ENCODE measurements at places on chromosomes 2 and 18.

GRCh38 chr2:46381263-46381849, 84.1 kb downstream of the EPAS1 start:
- DNase-seq: no peak

DNA sequence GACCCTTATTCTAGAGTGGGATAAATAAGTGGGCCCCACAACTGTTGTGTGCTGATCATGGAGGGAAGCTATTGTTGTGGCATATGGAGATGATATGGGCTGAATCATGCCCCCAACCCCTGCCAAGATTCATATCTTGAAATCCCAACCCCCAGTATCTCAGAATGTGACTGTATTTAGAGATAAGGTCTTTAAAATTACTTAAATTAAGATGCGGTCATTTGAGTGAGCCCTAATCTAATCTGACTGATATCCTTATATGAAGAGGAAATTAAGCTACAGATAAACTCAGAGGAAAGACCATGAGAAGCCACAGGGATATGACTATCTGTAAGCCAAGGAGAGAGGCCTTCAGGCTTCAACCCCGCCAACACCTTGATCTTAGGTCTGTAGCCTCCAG, 188.3 kb upstream of the RND3 start:
- DNase-seq: no peak

- no peak for DNase-seq
These were observed 30.8 kb downstream of the OTX1 start for GRCh38 chr2:63081404-63081803.

- peak; percentile 37 for DNase-seq
These were observed 745 bp downstream of the MSH2 start for GRCh38 chr2:47403609-47404193.

GRCh38 chr2:119106301-119106897, 52.2 kb downstream of the C1QL2 start:
- peak; percentile 28 for DNase-seq

GRCh38 chr2:225400060-225400511, 576 bp downstream of the NYAP2 start:
- DNase-seq: peak; percentile 24

- DNase-seq: no peak
These were observed 541.7 kb upstream of the MEX3C start for GRCh38 chr18:51739044-51739666.

GRCh38 chr2:120489023-120489422, 143.1 kb downstream of the INHBB start:
- DNase-seq: no peak

DNA sequence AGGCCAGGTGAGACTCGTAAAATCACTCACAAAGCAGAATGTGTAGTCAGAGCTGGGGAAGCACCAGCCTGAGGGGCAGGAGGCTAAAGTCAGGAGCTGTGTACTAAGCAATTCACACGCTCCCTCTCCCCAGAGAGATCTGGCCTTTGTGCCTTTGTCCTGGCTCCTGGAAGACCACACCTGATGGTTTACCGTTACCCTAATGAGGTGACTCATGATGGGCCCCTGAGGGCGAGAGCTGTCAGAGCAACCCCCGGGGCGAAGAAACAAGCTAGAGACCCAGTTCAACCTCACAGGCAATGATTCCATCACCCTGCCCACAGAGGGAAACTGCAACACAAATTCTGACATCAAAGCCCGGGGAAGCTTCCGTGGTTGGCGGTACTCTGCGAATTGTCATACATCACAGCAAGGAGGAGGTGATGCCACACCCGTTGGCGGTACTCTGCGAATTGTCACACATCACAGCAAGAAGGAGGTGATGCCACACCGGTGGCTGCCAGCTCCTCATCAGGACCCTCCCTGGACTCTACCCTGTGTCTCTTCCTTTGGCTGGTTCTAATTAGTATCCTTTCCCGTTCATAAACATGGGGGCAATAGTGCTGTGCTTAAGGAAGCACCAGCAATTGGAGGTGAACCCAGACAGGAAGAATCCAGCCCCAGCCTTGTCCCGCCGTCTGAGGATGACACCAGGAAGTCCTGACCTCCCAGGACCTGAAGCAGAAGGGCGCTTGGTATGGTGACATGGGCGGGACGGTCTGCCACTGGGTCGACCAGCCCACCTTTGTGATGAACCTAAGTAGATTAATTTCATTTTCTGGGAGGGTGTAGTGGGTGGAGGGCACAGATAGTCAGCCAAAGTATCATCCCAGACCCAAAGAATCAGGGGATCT, 30.5 kb downstream of the B3GNT7 start:
- DNase-seq: no peak

DNA sequence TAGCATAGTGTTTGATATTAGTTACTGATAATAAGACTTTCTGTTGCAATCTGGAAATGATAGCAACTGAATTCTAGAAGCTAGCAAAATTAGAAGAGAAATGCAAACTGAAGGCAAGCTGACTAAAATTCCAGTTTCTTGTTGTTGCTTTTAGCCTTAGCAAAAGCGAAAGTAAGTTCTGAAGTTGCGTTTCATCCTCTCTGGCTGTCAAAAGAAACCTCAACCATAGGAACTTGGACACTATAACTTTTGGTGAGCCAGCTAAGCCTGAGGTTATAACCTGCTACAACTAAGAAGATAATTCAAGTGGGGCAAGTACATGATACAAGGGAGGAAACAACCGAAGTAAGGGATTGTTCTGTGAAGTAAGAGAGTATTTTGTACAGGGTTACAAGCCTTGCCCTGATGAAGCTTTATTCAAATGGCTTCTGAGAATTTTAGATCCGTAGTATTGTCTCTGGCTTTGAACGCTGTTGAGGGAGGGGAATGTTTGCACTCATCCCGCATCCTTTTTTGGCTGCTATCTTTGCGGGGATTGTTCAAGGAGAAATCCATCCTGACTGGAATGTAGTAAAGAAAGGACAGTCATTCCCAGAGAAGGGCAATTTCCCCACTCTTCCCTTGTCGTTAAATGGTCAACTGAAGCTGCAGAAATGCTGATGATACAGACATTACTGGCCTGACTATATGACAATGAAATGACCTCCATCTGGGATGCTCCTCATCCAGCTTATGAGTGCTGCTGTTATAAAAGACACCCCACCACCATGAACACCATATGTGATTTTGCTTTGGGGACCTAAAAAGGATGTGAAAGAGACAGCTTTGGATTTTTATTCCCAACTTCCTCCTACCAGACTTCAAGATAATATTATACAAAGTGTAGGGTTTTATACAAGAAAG, 7.0 kb upstream of the TMX3 start:
- peak; percentile 29 for DNase-seq

GRCh38 chr18:61972389-61973264, 79.8 kb upstream of the RNF152 start:
- no peak for DNase-seq

- DNase-seq: no peak
These were observed 231.7 kb upstream of the LYPD1 start for GRCh38 chr2:132901661-132902060.

DNA sequence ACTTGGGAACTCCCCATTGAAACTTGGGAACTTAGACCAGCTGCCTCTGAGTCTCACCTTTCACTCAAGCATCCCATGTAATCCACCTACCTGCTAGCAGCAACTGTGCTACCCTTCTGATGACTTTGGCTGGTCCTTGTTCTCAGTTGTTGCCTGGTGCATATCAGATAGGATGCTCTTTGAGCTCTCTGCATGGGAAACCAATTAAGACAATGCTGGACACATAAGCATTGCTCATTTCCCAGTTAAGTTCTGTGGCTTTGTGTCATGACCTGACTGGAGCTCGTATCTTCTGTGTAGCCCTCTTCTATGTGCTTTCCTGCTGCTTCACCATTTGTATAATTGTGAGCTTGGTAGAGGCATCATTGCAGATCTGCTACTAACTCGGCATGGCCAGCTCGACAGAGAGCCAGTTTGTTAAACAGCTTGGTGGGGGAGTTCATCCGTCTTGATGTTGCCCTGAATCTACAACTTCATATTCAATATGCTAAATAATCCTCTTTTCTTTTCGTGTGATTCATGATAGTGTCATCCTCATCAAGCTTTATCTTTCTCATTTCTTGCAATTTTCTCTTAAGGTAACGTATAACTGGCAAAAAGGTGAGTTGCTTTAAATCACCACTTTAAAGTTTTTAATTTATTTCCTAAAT, 447.5 kb upstream of the SLC14A2 start:
- DNase-seq: no peak

DNA sequence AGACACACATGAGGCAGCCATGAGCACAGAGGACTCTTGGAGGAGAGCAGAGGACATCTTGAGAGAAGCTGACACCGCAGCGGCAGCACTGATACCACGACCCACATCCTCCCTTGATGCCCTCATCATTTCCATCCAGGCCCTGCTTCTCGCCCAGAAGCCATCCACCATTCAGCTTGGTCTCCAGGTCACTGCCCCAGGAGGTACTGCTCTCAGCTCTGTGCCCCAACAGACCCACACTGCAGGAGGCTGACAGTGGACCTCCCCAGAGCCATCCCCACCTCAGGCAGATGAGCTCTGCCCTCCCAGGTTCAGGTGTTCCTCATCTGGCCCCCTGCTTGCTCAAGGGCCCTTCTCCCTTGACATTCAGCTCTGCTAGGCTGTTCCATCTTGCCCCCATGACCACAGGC, 74.9 kb downstream of the ACKR3 start:
- DNase-seq: no peak

DNA sequence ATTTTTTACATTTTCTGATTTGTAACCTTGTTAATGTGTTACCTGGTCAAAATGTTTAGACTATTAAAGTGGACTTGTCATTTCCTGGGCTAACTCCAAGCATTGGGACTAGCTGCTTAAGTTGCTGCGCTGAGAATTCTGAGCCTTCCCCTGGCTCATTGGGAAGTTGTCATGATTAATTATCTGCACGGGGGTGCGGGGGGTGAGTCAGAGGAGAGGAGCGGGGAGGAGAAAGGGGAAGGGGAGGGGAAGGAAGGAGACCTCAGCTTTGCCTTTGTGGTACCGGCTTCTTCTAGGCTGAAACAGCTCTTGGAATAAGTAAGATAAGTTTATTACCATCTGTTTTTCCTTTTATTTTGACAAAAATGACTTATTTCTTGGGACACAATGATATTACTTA, 52.9 kb upstream of the APCDD1 start:
- DNase-seq: no peak

DNA sequence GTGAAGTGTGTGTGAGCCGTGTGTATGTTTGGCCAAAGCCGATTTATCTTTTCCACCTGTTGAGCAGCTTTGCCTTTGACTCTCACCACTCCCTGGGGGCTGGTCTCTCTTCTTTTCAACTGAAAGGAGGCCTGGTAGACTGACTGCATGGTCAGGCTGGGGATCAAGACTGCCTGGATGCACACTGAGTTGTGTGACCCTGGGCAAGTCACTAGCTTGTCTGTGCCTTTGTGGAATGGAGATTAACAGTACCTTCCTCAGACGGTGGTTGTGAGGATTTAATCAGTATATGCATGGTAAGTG, 85.5 kb downstream of the TANC1 start:
- no peak for DNase-seq

DNA sequence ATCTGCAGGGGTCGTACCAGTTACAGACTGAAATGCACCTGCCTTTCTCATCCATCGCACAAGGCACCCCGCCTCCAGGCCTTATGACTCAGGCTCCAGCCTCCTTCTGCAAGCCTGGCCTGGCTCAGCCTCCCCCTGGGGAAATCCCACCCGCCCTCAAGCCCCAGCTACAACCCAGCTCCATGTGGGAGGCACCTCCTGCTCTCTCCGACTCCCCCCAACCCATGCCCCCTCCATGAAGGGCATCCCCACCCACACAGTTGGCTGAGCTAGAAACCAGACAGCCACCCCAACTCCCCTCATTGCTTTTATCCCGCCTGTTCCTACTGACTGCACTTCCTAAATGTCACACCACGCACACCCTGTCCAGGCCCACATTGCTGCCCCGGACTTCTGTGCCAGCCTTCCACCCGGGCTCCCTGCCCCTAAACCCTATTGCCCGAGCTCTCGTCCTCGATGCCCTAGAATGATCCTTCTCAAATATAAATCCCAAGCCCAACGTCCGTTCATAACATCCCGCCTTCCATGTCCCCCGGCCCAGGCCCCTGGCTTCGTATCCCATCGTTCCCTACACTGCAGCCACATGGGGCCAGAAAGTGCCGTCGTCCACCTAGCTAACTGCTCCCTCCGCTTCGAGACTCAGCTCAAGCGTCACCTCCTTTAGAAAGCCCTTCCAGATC, 9.9 kb downstream of the DNMT3A start:
- no peak for DNase-seq

DNA sequence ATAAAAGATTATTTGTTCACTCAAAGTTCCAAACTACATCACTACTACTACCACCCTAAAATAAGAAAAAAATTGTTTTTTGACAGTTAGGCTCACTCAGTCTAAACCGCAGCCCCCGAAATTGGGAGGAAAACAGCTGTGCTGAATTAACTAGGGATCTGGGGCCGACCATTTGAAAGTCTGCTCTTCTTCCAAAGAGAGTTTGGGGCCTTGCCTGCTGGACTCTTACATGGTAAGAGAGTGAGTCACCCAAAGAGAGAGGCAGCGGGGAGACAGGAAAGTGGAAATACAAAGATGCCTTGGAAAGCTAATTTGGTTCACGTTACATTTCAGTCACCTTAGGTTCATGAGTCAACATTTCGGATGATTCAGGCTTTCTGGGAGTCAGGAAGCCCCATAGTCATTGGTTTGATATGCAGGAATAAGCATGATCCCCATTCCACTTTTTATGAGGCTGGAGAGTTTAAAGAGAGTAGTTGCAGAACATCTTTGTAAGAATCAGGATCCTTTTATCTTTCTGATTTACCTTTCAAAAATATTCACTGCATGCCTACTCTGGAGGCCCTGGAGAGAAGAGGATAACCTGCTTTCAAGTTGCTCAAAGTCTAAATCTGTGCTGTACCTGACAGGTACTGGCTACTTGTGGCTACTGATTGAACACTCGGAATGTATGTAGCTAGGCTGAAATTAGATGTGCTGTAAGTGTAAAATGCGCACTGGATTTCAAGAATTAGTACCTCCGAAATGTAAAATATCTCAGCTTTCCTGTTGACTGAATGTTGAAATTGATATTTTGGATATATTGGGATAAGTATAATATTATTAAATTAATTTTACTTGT, 995 bp upstream of the RTN4 start:
- peak; percentile 76 for DNase-seq

DNA sequence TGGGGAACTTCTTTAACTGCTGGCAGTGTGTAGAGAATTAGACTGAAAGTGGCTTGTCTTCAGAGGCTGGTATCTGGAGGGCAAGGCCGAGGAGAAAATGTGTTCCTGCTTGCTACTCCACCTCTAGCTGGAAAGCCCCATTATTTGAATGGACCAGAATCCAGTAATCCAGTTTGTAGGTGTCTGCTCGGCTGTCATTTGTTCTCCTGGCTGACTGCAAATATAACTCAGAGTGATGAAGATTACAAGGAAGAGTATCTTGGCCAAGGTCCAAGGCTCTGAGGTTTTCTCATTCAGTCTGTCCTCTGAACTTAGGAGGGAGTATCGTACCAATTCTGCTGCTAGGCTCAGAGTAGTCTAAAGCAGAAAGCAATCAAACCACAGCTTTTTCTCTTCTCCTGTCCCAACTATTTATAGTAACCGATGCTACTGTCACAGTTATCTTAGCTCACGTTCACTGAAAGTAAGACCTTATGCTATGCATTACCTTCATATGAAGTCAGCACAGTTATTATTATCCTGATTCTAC, 228.6 kb downstream of the SETBP1 start:
- no peak for DNase-seq

GRCh38 chr2:66438498-66438833, 3.5 kb downstream of the MEIS1 start:
- no peak for DNase-seq

- no peak for DNase-seq
These were observed 20.2 kb downstream of the PRKAG3 start for GRCh38 chr2:218811382-218811781.

GRCh38 chr2:122816803-122817202, 1061.4 kb downstream of the TSN start:
- no peak for DNase-seq
